ENCODE measurements at places on chromosomes 6 and 20.

DNA sequence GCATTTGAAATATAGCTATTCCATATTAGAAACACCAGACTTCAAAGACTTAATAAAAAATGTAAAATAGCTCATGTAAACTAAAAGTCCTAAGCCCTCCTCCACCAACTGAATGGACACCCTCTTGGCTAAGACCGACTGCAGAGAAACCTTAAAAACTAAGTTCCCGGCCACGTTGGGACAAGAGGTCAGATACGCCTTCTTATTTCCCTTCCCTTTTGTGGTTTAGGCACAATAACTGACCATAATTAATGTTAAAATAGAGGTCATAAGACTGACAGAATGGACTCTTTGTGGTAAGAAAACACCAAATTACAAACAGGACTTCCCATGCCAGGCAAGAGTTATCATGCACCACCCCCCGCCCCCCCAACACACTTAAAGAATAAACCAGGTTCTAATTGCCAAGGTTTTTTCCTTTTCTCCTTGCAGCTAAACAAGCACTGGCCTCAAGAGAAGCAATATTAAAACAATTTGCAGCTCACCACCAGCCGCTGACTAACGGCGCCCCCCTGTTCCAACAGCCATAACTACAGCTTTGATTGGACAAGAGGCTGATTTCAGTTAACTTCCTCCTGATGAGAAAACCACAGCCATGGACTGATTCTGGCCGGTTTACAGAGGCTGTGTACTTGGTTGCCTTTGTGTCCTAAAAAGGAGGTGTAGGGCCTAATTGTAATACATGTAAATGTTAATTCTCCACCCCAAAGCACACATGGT lies 10.7 kb upstream of the LAMP5 start:
- peak; percentile 76 for DNase-seq

GRCh38 chr20:42191140-42191860 lies 573.1 kb upstream of the CHD6 start:
- DNase-seq, result peak; percentile 86

DNA sequence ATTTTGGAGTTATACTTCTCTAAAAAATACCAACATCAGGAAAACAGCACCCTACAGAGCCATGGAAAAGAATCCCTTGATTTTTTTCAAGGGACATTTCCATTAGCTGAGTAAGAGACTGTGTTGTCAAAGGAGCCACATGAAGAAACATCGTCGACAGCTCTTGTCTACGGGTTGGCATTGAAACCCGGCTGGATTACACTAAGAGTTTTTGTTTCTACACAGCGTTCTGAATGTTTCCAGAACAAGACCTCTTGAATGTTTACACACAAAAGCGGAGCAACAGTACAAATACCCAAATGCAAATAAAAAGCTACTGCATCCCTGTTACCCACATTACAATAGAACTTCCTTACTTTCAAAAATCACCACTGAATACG lies 2.4 kb upstream of the MYLK4 start:
- DNase-seq, result no peak

GRCh38 chr20:15113144-15113773 lies 775.8 kb upstream of the FLRT3 start:
- no peak for DNase-seq

GRCh38 chr6:46528961-46529750 lies 37.9 kb upstream of the RCAN2 start:
- DNase-seq, result no peak

All from M059J (cell line).